ENCODE measurements at places on chromosomes 1 and 21. TPM values are rescaled to one million over a fixed set of nuclear protein-coding genes. Genes with fewer than 3 reads are reported as not detected.

The C1orf94 gene
- total RNA-seq, result 0.12 TPM

The OR2M3 gene
- not detected for total RNA-seq

The KRTAP12-2 gene
- total RNA-seq, result not detected

The LEFTY1 gene
- not detected for total RNA-seq

The OR6N1 gene
- total RNA-seq, result not detected

The TEX50 gene
- not detected for total RNA-seq

The MYBPHL gene
- total RNA-seq, result not detected

The ATP5PB gene
- total RNA-seq, result 361 TPM

The CELA2B gene
- total RNA-seq, result not detected

The BEST4 gene
- 0.11 TPM for total RNA-seq

The FAM72C gene
- total RNA-seq, result 0.25 TPM
